ENCODE measurements at places on chromosomes 7 and 10.

- DNase-seq = no peak
These were observed 65.7 kb upstream of the INSIG1 start for GRCh38 chr7:155231941-155232340.

DNA sequence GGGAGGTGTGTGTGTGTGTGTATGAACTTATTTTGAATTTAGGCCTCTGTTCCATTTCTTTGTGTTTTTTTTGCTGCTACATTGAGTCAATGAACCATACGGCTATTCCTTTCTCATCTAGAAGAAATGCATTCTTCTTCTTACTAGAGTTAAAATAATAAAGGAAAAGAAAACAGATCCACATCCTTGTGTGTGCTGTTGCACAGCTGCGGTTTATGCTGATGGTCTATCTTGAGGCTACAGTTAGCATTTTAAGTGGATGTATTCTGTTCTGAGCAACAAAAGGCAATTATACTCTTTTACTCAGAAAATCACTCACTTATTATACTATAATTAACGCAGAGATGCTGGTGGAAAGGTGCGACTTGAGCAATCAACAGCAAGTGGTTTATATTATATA is 615.0 kb upstream of the MBL2 start:
- DNase-seq = no peak

- no peak for DNase-seq
These were observed 116.2 kb upstream of the MKX start for GRCh38 chr10:27861781-27862180.

DNA sequence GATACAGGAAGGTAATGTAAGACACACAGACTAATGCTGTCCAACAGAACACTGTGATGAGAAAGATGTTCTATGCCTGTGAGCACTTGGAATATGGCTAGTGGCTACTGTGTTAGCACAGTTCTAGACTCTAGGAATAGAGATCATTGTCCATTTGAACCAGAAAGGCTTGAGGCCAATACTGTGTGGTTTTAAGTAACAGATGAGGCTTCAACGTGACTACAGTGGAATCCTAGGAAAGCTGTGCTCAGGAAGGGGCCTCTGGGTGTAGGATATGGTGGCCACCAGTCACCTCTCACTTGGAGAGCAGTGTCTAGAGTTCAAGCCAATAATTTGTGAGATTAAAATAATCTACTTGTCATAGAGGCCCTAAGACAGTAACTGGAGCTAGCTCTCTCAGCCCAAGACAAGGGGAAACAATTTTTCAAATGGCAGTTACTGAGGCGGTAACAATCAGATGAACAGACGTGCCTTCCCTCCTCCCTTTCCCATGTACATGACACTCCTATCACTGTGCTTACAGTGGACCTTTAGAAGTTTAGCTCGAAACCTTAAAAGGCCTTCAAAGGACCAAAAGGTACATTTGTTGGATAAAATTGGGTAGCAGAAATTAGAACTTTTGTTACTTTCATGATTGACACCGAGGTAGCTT is 10.2 kb downstream of the ZDHHC16 start:
- DNase-seq = no peak

- DNase-seq = no peak
These were observed 23.0 kb downstream of the SMURF1 start for GRCh38 chr7:99120916-99121315.

GRCh38 chr7:133552079-133552478 is 299.2 kb downstream of the EXOC4 start:
- DNase-seq = no peak

- DNase-seq = no peak
These were observed 114.0 kb upstream of the RET start for GRCh38 chr10:42962902-42963231.

GRCh38 chr10:124035928-124036558 is 57.4 kb downstream of the CHST15 start:
- DNase-seq = no peak

DNA sequence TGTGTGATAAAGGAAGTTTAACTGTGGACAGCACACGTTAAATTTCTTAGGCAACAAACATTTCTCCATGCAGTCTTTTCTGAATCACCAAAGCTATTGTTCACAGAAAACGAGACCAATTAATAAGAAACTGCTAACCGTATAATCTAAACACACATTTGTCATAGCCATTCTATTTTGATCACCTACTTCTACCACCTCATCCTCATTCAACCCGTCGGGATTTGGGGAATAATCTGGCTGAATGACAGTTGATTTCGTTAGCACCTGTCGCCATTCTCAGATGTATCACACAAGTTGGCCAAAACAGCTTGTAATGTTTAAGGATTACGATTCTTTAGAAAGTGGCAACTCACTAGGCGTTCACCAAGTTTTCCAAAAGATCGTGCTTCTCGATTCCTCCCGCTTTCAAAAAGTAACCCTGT is 1.2 kb downstream of the EZH2 start:
- DNase-seq = no peak

GRCh38 chr7:155001756-155002410 is 1.0 kb downstream of the PAXIP1 start:
- DNase-seq = no peak

- DNase-seq = no peak
These were observed 171.2 kb downstream of the LSM5 start for GRCh38 chr7:32319012-32319382.
